Activated naive CD4-positive, alpha-beta T cell treated with anti-CD3 and anti-CD28 coated beads, Interleukin-2, amount 10 ng/mL, durations not matched to agents 5 hours and 36 hours (primary cell): ENCODE measurements at places on chromosomes 2 and 18. TPM values are rescaled to one million over a fixed set of nuclear protein-coding genes. Genes with fewer than 3 reads are reported as not detected.

The SLC23A3 gene
- total RNA-seq, result 1.6 TPM

The EGR4 gene
- not detected for total RNA-seq

The ACADL gene
- not detected for total RNA-seq

The STPG4 gene
- total RNA-seq, result 0.34 TPM

The DOK6 gene
- 0.02 TPM for total RNA-seq

The HOXD10 gene
- total RNA-seq, result not detected

The CAMKMT gene
- 11.0 TPM for total RNA-seq

The TMEM247 gene
- total RNA-seq, result not detected

The SP140L gene
- total RNA-seq, result 121 TPM

The ASB18 gene
- not detected for total RNA-seq

The PSMD14 gene
- total RNA-seq, result 45.3 TPM

The ST8SIA3 gene
- not detected for total RNA-seq

The RAX gene
- total RNA-seq, result not detected

The PTPRM gene
- total RNA-seq, result 3.4 TPM

The ABHD3 gene
- 44.3 TPM for total RNA-seq

The OR6B2 gene
- total RNA-seq, result not detected

The CYP26B1 gene
- total RNA-seq, result not detected

The ZNF532 gene
- total RNA-seq, result 1.7 TPM

The RASGRP3 gene
- 5.1 TPM for total RNA-seq

The PPP1R1C gene
- not detected for total RNA-seq

The FBXO36 gene
- 0.87 TPM for total RNA-seq

The GAREM2 gene
- total RNA-seq, result 5.7 TPM

The ACMSD gene
- total RNA-seq, result not detected

The PARD3B gene
- 1.3 TPM for total RNA-seq

The GATA6 gene
- total RNA-seq, result not detected

The SLC4A5 gene
- total RNA-seq, result 4.6 TPM

The PROKR1 gene
- not detected for total RNA-seq

The C2orf72 gene
- total RNA-seq, result 0.65 TPM
